MCF 10A (cell line): ENCODE measurements at places on chromosomes 3 and 15. TPM values are rescaled to one million over a fixed set of nuclear protein-coding genes. Genes with fewer than 3 reads are reported as not detected.

The MGLL gene
- 12.6 and 25.3 TPM in 2 replicates for total RNA-seq

The LRRK1 gene
- 15.4 and 18.0 TPM in 2 replicates for total RNA-seq

The RPN1 gene
- total RNA-seq = 212 and 240 TPM in 2 replicates

The PIERCE2 gene
- 3.5 and 5.0 TPM in 2 replicates for total RNA-seq

The PYGO1 gene
- 3.9 and 5.1 TPM in 2 replicates for total RNA-seq

The POPDC2 gene
- total RNA-seq = 0.91 and 0.93 TPM in 2 replicates

The DPPA2 gene
- not detected in 2 replicates for total RNA-seq

The CHDH gene
- 0.49 and 0.56 TPM in 2 replicates for total RNA-seq

The ARHGEF26 gene
- total RNA-seq = 0.29 and 0.63 TPM in 2 replicates

The GOLGA6D gene
- total RNA-seq = not detected in 2 replicates

The LRRIQ4 gene
- total RNA-seq = not detected in 2 replicates

The WDR53 gene
- 14.4 and 18.8 TPM in 2 replicates for total RNA-seq

The SYNPR gene
- total RNA-seq = not detected in 2 replicates

The MELTF gene
- 9.1 and 20.6 TPM in 2 replicates for total RNA-seq

The ATRIP gene
- 8.6 and 9.1 TPM in 2 replicates for total RNA-seq

The SPINK8 gene
- total RNA-seq = not detected in 2 replicates

The ROBO1 gene
- 30.3 and 32.2 TPM in 2 replicates for total RNA-seq

The ATP1B3 gene
- total RNA-seq = 99.9 and 102 TPM in 2 replicates

The CCDC39 gene
- total RNA-seq = not detected in 2 replicates

The MEF2A gene
- total RNA-seq = 52.9 and 55.2 TPM in 2 replicates

The WDR49 gene
- 0.54 and 0.98 TPM in 2 replicates for total RNA-seq

The PLSCR5 gene
- not detected in 2 replicates for total RNA-seq

The CD276 gene
- 52.8 and 57.7 TPM in 2 replicates for total RNA-seq

The IL17RD gene
- 0.91 and 1.2 TPM in 2 replicates for total RNA-seq

The SLC24A5 gene
- total RNA-seq = not detected in 2 replicates
